ENCODE measurements at places on chromosomes 6 and 20.
A peak's percentile ranks its signal among the peaks of the same experiment; 100 is the strongest.

DNA sequence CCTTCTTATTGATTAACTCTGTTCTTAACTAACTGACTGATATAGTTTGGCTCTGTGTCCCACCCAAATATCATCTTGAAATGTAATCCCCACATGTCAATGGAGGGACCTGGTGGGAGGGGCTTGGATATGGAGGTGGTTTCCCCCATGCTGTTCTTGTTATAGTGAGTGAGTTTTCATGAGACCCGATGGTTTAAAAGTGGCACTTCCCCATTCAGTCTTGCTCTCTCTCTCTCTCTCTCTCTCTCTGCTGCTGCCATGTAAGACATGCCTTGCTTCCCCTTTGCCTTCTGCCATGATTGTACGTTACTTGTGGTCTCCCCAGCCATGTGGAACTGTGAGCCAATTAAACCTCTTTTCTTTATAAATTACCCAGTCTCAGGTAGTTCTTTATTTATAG is 81.8 kb upstream of the SPACA1 start:
- no peak for DNase-seq

DNA sequence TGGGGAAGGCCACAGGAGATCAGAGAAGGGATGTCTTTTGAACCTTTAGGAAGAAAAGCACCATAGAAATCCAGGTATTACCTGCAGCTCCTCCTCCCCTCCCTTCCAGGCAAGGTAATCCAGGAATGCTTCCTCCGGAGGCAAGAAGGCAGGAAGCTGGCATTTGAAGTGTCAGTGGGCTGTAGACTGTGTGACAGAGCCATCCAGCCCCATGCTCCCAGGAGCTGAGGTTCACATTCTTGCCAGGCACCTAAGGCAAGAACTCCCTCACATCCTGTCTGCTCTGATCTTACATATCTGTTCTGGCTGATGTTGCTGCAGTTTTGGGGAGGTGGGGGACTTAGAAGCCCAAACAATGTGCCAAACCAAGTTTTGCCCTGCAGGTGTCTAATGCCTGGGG is 27.8 kb upstream of the SCUBE3 start:
- DNase-seq, result no peak

DNA sequence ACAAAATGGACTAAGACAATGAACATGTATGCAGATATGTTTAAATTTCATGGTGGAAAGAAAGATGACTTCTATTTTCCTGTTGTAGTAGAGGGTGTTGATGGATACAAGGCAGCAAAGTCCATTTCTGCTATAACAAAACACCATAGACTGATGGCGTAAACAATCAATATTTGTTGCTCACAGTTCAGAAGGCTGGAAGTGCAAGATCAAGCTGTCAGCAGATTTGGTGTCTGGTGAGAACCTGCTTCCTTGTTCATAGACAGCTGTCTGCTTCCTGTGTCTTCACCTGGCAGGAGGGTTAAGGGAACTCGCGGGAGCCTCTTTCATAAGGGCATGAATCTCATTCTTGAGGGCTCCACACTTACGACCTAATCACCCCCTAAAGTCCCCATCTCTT is 83.0 kb upstream of the ELOVL5 start:
- no peak for DNase-seq

DNA sequence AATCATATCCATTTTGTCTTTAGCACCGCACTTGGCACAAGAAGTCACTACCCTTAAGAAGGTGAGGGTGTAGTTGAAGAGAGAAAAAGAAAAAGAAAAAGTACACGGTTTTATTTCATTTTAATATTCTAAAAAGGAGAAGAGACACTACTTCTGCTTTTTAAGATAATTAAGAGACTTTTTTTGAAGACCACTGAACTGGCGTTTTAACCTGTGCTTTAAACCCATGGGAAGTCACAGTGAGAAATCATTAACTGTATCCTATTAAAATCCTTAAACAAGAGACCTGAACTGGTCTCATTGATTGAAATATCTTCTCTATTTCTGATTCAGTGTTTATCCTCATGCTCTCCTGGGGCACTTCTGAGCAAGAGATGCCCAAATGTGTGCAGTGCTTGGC is 243.5 kb downstream of the TMEM242 start:
- DNase-seq, result no peak

DNA sequence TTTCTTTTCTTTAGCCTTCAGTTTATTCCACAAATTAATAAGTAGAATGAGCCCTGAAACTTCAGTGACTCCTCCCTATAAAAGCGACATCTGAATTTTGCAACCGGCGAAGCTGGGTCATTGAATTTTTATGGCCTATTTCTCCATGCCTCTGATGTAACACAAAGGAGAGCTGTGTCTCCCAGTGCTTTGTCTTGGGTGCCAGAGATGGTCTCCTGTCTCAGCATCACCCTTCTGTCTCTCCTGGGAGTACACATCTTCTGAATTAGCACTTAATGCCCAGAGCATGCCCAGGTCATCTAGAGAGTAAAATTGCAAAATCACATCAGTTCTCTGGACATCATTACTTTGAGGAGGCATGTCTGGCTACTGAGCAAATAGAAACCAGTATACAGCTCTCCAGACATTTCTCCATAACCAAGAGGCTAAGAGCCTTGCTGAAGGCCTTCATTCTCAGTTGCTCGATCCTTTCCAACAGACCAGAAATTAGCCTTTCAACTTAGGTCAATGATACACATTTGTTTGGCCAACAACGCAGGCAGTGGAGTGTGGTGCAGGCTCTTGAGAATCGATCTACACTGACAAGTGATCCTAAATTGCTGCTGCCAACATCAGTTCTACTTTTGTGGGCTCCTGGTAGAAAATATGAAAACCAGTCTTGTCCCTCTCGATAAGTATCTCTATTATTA is 176.0 kb upstream of the FOXQ1 start:
- DNase-seq, result no peak

DNA sequence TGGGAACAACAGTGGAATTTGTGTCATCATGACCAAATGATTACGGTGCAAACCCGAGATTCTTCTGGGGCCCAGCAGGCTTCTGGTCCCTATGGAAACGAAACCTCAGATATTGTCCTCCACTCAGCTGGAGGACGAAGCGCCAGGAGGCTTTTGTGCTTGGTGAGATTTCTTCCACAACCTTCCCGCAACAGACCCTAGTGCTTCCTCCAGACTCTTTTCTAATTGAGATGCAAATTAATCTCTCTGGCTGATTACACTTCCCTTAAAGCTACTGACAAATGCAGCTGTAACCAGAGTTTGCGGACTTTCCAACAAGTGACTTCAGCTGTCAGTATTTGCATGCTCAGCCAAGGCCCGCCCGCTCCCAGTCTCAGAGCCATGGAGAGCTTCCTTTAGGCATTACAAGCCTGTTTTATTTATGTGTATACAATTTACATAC is 96.0 kb downstream of the INSM1 start:
- no peak for DNase-seq

GRCh38 chr20:4147319-4147718 is 132.0 kb upstream of the RNF24 start:
- no peak for DNase-seq

DNA sequence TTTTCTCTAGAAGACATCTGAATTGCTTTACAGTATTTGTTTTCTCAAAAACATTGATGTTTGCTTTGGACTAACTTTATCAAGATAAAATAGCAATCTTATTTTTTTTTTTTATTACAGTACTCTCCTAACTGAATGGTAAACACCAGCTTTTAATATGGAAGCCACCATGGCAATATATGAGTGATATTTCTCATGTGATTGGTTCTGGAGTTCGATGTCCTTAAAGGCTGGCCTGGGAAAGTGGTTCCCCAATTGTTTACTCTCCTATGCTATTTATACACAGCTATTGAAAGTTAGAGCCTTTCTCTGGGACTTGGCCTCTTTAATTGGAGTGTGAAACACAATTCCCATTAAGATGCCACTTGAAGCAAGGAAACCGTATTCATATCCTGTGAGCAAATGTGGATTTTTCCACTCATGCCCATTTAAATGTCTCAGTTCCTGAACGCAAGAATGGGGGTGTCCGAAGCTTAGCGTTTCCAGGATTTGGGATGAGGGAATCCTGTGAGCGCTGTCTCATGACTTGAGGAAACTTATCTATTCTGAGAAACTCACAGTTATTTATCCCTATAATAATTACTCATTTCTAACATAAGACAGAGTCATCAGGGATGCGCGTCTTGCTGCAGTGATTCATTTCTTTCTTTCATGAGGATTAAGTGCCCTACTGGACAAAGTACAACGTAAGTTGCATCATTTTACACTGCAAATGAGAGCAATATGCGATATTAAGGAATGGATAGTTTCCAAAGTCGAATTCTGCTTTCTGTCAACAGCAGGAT is 143.3 kb upstream of the PREP start:
- DNase-seq, result no peak

DNA sequence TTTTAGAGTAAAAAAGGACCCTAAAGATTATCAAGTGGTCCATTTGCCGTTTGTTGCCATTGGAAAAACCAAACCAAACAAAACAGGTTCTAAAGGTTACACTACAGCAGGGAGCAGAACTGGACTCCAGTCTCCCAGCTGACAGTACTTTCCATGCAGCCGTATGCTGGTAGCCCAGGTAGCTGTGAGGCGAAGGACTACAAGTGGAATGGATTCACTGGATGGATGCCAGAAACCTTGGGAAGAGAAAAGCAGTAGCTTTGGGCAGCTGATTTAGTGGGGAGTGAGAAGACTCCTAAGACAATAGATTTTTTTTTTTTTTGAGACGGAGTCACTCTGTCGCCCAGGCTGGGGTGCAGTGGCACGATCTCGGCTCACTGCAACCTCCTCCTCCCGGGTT is 88.3 kb downstream of the SASH1 start:
- no peak for DNase-seq

- DNase-seq, result no peak
Measured at GRCh38 chr20:4217349-4217841, 202.0 kb upstream of the RNF24 start.

DNA sequence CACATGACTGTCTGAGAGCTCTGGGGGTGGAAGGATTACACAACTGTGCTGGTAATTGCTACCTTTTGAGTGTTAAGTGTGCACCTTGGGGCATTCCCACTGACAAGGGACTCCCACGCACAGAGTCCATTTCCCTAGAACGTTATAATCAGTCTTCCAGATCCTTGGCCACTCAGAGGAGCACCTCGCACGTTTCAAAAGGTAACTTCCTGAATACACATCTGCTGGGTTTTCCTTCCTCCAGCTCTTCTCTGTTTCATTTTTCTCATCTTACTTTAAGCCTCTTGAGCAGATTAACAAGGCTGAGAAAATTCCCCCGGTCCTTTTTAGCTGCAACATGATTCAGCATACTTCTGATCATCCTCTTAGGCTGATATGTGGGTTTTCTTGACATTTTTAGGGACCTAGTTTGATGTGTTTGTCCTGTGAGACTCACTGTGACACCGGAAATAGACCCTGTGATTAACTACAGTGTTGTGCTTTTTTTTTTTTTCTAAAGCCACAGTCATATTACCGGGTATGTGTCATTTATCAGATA is 98.4 kb upstream of the DUSP22 start:
- no peak for DNase-seq

DNA sequence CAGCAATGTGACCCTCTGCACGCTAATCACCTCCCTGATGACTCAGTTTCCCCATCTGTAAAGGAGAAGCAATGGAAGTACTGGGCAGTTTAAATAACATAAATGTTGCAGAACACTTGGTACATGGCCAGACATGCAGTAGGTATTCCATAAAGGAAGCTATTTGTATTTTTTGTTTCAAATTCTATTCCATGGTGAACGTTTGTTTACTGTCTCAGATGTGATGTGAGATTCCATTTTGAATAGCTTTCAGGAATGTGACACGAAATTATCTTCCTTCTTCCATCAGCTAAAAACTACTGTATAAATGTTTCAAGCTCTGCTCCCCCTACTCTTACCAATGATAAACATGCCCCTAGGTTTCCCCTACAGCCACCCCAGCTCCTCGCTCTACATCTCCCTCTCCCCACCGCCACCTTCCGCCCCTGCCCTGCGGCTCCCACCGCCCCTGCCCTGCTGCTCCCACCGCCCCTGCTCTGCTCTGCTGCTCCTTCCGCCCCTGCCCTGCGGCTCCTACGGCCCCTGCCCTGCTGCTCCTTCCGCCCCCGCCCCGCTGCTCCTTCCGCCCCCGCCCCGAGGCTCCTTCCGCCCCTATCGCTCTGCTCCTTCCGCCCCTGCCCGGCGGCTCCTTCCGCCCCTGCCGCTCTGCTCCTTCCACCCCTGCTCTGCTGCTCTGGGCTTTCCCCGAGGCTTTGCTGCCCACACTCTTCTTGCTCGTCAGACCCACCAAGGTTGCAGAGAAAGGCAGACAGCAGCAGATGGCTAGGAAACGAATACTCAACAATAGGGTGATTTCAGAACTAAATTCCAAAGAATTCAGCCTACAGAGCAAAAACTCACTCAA is 78.9 kb downstream of the THBS2 start:
- peak; percentile 40 for DNase-seq

GRCh38 chr6:101403216-101403945 is 9.9 kb downstream of the GRIK2 start:
- DNase-seq, result no peak

Data from right forelimb (tissue), 1 donor.